ENCODE measurements at places on chromosomes 3 and 15.
A peak's percentile ranks its signal among the peaks of the same experiment; 100 is the strongest.

GRCh38 chr3:365268-365667 is 168.7 kb downstream of the CHL1 start:
- DNase-seq, result no peak

- DNase-seq, result no peak
Observed at GRCh38 chr3:127585163-127585812, 5.2 kb downstream of the TPRA1 start.

GRCh38 chr3:59335338-59335737 is 285.5 kb upstream of the CFAP20DC start:
- no peak for DNase-seq

GRCh38 chr15:77012868-77013267 is 17.9 kb downstream of the PSTPIP1 start:
- no peak for DNase-seq

DNA sequence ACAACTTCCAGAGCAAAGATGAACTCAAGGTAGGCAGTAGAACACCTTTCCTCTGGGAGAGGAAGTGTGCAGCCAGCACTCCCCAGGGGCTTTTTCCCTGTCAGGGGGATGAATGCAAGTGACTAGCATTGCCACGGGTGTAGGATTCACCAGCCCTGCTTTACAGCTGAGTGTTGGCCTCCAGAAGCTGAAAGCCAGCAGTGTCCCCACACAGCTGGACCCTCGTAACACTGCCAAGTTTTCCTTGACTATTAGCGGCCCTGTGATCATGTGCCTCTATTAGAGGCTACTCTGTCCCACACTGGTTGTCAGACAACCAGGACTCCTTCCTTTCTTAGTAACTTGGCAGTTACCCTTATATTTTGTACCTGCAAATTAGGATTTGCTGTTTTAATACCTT is 104.9 kb upstream of the MANF start:
- no peak for DNase-seq

DNA sequence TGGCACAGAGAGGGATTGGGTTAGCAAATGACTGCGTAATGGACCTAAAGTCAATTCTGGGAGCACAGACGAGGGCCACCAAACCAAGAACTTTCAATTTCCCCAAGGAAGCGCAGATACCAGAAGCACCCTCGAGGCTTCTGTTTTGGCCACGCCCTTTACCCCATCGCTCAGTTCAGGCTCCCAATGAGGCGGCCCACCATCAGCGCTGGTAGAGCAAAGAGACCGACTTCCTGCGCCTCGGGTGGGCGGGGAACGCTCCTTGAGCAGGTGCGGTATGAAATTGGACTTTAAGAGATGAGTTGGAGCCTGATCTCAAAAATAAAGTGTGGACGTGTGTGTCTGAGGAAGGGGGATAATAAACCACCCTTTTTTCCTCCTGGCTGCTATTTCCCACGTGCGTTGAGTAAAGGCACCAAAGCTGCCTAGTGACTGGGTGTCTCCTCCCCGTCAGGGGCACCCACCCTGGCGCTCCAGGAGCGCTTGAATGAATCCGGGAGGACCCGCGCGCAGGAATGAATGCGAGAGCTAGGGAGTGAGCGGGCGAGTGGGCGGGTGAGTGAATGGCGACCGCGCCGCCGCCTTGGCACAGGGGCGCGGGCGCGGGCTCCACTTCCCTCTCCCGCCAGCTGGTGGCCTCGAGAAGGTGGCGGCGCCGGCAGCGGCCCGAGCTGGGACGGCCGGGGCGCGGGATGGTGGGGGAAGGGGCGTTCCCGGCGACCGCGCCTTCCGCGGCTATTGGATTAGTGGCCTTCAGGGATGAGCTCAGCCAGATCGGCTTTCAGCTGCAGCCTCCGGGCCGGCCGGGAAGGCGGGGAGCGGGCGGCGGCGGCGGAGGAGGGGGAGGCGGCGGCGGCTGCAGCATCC is at the start of gene SPSB4:
TSS of gene SPSB4 (plus strand) at position 772 of the 867 bp plus-strand sequence. CDS start 14,758 bp downstream, outside the sequence.
- DNase-seq, result peak; percentile 63

DNA sequence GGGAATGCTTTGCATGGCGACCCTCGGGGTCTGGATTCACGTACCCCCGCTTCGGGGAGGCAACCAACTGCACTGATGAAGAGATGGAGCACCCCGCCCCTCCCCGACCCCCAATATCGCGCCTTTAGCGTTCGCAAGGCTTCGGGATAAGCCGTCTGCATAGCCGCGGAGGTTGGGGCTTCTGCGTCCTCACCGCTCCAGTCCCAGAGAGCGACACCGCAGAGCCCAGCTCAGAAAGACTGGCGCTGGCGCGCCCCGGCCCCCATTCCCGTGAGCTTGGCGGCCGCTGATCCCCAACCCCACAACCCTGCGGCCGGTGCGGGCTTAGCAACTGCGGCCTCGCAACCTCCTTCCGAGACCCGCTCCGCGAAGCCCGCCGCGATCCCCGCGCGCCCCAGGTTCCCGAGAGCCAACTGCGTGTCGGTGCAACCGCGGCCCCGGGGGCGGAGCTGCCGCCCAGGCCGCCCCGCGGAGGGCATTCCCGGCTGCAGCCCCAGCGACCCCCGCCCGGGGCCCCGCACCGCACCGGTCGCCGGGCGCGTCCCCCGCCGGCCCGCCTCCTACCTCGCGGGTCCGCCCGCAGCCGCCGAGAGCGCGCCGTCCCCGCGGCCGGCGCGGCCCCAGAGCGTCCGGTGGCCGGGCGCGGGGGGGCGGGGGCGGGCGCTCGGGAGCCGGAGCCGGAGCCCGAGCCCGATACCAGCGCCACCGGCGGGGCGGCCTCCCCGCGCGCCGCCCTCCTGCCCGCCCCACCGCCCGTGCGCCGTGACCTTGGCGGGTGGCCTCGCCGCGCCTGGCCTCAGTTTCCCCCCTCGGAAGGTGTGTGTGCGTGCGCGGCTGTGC is 79.5 kb downstream of the IQSEC1 start:
- no peak for DNase-seq

GRCh38 chr3:158631981-158632380 is 12.3 kb upstream of the GFM1 start:
- no peak for DNase-seq

DNA sequence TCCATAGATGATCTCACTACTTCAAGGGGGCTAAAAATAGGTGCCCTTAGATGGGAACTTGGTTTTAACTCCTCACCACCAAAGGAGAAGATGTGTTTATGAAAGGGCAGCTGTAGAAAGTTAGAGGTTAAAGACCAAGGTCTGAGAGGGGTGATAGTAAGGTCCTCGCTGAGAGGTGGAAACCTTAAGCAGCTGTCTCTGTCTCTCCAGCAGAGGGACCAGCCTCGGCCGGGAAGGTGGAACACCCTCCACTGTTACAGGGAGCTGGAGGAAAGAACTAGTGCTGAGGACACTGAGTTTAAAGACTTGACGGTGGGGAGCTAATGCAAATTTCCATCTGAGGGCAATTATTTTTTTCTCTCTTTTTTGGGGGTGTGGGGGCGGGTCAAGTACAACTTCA is 8.9 kb upstream of the RLBP1 start:
- no peak for DNase-seq

DNA sequence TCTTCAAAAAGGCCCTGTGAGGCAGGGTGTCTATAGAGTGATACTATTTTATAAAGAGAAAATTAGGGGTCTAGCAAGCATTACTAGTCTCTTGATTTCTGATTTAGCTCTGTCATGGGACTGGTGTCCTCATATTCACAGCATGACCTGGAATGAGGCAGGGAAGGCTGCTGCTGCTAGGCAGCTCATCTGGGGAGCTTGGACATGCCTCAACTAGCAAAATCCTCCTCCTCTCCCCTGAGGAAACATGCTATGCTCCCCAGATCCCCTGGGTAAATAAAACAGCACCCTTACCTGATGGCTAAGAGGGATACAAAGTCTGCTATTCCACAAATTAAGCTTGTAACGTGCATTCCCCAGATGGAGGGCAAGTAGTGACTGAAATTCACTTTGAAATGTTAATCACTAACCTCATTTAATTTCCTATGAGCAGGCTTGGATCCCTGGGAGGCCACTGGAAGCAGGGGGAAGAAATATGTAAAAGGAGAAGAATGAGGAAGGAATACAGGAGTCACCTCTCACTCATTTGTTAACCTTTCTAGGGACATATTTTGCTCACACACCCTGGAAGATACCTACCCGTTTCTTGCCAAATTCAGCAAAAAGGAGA is 709.4 kb downstream of the SQOR start:
- no peak for DNase-seq

GRCh38 chr15:59111251-59111650 is 6.3 kb downstream of the CCNB2 start:
- no peak for DNase-seq

DNA sequence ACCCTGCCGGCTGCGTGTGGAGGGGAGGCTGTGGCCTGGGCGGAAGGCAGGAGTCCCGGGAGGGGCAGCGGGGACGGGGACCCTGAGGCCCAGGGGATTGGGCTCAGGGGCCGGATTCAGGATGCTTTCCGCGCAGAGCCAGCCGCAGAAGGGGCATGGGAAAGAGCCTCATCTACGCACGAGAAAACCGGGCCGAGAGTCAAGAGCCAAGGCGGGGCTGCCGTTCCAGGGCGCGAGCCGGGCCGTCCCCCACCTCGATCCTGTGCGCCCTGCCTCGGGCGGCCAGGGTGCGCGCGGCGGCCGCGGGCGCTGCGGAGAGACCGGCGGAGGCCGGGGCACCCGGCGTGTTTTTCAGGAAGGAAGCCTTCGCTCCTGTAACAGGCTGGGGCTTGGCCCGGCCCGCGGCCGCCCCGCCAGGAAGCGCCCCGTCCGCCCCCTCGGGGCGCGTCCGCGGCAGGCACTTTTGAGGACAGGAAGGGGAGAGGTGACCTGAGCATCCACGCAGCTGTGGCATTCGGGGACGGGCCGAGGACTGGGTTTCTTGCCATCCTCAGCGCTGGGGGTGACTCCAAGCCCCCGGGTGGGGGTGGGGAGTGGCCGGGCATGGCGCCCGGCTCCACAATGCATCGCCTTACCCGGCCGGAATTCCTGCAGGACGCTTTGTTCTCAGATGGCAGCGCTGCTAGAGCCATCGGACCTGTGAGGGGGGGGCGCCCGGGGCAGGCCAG is 62.3 kb upstream of the GATA2 start:
- DNase-seq, result no peak

GRCh38 chr3:171566803-171567422 is 106.7 kb upstream of the TNIK start:
- DNase-seq, result peak; percentile 32

DNA sequence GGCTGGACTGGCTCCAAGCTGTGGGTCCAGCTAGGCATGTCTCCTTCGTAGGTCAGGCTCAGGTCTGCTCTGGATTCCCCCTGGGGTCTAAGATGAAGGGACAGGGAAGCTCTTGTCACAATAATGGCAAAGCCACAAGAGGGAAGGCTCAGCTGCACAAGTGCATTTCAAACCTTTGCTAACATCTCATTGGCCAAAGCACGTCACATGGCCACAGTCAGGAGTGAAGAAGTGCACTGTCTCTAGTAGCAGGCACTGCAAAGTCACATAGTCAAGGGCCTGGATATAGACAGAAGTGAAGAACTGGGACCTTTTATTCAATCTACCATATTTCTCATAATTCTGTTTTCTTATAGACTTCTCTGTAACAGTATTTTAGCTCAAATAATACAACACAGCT is 20.1 kb downstream of the DLEC1 start:
- no peak for DNase-seq

DNA sequence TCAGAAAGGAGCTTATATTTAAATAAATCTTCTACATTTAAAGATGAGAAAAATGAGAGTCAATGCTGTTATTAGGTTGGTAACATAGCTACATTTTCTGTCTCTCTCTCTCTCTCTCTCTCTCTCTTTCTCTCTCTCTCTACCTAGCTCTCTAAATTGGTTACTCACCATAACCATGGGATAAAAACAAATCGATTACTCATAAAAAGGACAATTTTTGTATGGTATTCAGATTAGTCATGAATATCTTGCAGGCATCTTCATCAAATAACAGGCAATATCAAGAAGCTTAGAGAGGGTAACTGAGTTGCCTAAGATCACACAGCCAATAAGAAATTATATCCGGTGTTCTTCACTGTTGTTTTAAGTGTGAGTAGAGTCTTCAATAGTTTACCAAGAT is 81.8 kb upstream of the ALCAM start:
- peak; percentile 5 for DNase-seq

GRCh38 chr15:81813215-81813614 is 232.6 kb downstream of the MEX3B start:
- peak; percentile 5 for DNase-seq

GRCh38 chr3:53483821-53484220 is 10.6 kb upstream of the CACNA1D start:
- DNase-seq, result no peak

DNA sequence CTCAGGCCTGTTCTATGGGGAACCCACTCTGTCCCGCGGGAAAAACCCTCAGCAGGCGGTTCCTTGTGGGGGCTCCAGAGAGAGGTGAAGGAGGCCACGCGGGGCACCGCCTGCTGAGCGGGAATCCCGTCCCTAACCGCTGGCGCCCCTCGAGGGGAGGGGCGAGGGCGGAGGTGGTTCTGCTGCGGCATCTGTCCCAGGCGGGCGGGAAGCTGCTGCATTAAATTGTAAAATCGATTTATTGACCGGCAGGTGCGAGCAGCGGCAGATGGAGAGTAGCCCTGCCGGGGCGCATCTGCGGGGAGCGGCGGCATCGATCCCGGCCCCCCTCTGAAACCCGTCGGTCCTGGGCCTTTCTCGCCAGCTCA is 3.7 kb upstream of the DLL4 start:
- DNase-seq, result no peak

DNA sequence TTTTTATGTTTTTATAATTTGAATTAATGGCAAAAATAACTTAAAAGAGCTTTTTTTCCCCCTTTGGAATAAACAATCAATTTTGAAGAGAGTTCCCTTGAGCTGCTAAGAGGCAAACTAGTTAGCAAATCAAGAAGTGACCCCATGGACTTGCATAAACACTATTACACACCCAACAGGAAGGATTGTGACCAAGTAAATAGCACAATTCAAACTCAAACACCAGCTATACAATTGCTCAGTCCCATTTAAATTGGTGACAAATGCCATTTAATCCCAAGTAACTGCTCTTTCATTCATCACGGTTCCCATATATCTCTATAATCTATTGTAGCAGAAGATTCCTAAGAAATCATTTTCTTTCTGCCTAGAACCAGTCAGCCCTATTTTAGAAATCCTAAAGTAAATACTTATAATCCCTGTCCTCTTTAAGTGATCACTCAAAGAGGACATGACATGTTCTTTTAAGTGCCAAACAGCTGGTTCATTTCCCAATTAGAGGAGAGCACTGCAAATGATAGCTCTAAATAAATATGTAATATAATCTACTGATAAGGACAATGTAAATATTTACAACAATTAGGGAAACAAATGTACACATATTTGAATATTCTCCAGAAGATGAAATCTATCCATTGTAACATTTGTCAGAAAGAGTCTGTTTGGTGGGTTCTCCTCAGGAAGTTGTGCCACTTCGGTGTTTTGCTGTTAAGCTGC is 137.8 kb upstream of the ADAMTS9 start:
- no peak for DNase-seq

DNA sequence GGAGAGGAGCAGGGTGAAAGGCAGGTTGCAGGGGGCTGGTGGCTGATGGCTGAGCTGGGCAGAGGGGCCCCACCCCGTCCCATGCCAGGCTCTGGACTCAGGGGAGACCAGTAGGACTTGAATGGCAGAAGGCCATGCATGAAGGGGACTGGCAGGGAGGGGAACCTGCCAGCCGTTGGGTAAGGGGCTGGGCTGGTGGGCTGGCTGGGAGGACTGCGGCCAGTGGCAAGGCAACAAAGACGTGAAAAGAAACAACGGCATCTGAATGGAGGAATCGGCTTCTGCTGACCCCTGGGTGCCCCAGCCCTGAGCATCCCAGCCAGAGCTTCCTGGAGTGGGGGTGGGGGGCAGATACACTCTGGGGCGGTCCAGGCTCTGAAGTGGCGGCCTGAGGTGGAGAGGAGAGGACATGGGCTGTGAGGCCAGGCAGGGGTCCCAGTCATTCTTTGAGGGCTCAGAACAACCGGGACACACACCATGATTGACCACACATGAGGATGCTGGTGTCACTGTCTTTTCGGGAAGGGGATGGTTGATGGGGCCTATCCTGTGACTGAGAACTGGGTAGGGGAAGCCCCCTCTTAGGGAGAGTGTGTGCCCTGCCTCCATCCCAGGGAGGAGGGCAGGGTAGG is 11.7 kb downstream of the GLYCTK start:
- no peak for DNase-seq

All from fibroblast of skin of right quadriceps (primary cell).